ENCODE measurements at places on chromosomes 13 and 19.

GRCh38 chr19:15249528-15249874 is 17.3 kb upstream of the EPHX3 start:
- DNase-seq = no peak

- no peak for DNase-seq
Observed at GRCh38 chr13:52723181-52723580, 16.4 kb downstream of the CNMD start.

DNA sequence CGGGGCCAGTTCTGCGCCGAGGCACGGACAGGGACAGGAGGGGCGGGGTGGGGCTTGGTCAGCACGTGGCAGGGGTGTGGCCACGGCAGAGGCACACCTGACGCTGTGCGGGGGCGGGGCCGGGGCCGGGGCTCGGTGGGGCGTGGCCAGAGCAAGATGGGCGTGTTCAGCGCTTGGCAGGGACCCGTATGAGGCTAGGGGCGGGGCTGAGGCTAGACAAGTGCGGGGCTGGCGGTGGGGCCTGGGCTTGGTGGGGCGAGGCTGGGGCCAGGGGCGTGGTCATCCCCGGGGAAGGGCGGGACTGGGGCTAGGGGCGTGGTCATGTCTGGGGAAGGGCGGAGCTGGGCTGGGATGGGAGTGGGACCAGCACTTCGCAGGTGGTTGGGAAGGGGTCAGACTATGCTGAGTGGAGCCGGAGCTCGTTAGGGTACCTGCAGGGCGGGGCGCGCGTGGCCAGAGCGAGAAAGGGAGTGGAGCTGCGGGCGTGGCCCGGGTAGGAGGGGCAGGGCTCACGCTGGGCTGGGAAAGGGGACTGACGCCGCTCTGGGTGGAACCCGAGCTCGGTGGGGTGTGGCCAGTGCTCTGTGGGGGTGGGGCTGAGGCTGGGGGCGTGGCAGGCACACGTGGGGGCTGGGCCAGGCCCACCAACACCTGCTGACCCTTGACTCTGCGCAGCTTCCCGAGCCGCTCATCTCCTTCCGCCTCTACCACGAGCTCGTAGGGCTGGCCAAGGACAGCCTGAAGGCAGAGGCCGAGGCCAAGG is 12.8 kb downstream of the POLR2E start:
- peak; percentile 94 for DNase-seq

DNA sequence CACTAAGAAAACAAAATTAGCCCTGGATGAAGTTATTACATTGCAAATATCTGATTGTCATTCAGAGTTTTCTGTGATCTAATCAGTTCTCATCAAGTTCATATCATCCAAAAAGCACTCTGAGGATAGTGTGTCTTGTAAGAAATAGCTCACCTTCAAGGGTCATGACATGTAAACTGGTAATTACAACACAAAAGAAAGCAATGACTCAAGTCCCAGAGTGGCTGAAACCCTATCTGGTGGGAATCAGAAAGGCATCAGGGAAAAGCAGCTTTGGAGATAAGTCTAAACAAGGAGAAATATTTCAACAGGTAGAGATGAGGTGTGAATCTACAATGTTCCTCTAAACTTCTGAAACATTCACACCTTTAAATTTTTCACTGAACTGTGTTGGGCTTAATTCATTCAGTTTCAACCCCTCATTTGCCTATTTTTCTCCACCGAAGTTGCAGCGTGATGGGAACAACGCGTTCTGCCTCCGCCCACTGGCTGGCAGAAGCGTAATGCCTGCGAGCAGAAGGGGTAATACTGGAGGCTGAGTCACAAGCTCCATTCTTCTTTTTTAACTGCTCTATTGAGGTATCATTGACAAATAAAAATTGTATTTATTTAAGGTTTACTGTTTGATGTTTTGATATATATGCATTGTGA is 155.2 kb upstream of the IPO5 start:
- no peak for DNase-seq

GRCh38 chr19:1285737-1286360 is at the start of gene EFNA2:
Gene EFNA2 (plus strand): TSS chr19:1285873. CDS start chr19:1286169, 296 bp downstream.
- no peak for DNase-seq

DNA sequence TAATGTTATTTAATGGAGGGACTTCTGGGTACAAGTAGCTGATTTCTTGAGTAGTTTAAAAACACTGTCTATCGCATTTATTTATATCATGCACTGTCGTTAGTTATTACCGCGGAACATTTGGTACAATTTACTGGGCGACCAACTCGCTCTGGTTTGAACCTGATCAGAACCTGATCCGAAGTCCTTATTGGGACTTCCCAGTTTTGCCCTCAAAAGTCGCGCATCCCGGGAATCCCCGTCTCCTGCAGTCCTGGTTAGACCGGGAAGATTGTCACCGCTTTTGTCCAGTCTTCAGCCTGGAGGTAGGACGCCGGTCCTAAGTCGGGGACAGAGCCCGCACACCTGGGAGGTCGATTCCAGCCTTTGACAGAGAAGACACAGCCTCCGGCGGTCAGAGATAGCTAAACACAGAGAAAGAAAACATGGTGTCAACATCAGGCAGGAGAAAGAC is 694 bp downstream of the CLN5 start:
- DNase-seq = peak; percentile 53

- DNase-seq = no peak
Observed at GRCh38 chr19:10769533-10770491, 51.9 kb downstream of the DNM2 start.

DNA sequence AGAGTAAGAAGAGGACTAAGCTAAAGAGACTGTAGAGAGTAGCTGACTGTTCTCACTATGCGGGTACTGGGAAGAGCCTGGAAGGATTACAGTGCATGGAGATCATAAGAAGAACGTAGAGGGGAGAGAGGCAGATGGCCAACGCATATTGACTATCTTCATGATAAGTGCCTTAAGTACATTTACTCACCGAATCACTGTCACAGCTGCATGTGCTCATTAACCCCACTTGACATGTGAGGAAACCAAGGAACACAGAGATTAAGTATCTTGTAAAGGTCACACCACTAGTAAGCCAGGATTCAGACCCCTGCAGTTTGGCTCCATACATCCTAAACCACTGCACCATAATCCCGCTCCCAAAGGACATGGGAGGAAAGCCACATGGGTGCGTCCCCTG is 34.1 kb downstream of the SMAD9 start:
- DNase-seq = peak; percentile 38

- DNase-seq = no peak
Observed at GRCh38 chr13:20190481-20191310, 2.0 kb downstream of the GJB2 start.

DNA sequence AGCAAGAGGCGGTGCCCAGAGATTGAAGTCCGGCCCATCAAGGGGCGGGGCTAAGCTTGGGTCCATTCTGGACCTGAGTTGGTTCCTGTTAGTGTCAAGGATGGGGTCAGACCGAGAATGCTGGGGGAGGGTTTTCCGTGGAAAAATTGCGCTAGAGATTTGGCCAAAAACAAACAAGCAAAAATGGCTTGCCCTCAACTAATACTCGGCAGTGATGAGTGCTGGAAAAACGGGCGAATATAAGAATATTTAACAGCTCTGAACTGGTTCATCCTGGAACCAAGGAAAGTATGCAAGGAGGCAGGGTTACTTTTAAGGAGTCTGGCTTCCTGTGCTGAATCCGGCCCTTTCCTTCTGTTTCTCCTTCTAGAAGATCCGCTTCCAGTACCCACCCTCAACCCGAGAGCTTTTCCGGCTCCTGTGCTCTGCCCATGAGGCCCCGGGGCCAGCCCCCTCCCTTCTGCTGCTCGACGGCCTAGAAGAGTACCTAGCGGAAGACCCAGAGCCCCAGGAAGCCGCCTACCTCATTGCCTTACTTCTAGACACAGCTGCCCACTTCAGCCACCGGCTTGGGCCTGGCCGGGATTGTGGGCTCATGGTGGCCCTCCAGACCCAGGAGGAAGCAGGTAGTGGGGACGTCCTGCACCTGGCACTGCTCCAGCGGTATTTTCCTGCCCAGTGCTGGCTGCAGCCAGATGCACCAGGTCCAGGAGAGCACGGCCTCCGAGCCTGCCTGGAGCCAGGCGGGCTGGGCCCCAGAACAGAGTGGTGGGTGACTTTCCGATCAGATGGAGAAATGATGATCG is 880 bp downstream of the SWSAP1 start:
- peak; percentile 71 for DNase-seq

DNA sequence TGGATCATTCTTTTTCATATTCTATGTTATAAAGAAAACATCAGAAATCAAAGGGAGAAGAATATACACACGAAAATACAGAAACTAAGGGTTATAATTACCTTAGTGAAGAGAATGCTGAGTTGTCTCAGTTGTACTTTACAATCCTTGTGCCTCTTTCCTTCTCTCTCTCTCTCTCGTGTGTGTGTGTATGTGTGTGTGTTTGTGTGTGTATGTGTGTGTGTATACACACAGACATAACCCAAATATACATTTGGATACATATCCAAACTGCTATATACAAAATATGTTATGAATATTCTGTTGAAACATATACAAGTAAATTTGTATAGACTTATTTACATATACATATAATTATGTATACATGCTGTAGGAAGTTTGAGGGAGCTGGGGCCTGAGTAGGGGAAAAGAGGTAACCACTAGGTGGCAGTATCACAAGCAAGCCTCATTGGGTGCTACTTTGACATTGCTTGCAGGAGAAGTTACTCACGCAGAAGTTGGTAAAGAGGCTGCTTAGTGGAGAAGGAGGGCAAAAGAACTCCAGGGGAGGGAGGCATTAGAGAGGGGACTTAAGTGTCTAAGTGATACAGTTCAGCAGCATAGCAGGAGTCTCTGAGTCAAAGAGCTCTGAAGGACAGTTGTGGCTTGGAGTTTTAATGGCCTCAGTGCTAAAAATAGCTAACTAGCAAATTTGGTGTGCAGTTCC is 465.1 kb upstream of the PCDH20 start:
- DNase-seq = peak; percentile 2

- peak; percentile 38 for DNase-seq
Observed at GRCh38 chr13:41411522-41411921, 45.8 kb upstream of the RGCC start.

- DNase-seq = peak; percentile 6
Observed at GRCh38 chr13:103866048-103866447, 799.8 kb upstream of the SLC10A2 start.

DNA sequence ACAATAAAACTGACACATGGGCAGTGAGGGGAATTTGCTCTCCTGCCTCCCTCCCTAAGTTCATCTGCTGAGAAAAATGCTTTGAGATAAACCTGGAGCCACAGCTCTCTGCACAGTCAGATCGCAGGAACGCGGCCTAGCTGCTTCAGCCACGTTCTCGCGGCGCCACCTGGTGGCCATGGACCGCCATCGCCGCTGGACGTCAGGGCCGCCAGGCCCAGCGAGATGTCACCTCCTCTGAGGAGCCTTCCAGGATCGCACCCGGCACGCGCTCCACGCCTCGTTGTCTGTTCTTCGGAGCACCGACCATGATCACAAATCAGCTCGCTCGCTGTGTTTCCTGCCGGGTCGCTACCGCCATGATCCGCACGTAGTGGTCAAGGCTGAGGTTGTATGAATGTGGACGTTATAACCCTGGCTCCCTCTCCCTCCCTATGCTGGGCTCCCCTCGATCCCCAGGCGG is 20.6 kb upstream of the USP29 start:
- DNase-seq = no peak

- no peak for DNase-seq
Observed at GRCh38 chr13:46297361-46297811, 85.7 kb downstream of the LRRC63 start.

DNA sequence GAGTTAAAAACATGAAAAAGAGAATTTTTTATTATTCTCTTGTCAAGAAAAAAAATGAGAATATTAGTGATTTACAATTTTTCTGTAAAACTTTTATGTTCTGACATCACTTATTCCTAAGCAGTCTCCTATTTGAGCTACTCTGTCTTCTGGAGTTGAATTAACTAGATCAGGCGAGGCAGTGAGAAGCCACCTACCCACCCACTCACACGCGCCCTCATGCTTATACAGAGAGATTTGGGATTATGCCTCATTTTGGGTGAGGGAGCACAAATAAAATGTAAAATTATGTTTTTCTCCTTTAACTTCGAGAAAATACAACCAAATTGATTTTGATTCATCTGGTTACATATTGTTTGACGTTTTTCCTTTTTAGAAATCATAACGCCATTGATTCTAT is 424.5 kb downstream of the ITGBL1 start:
- no peak for DNase-seq

GRCh38 chr13:76943646-76944045 is 4.7 kb upstream of the ACOD1 start:
- no peak for DNase-seq

GRCh38 chr19:33785795-33786194 is 10.9 kb upstream of the KCTD15 start:
- no peak for DNase-seq

DNA sequence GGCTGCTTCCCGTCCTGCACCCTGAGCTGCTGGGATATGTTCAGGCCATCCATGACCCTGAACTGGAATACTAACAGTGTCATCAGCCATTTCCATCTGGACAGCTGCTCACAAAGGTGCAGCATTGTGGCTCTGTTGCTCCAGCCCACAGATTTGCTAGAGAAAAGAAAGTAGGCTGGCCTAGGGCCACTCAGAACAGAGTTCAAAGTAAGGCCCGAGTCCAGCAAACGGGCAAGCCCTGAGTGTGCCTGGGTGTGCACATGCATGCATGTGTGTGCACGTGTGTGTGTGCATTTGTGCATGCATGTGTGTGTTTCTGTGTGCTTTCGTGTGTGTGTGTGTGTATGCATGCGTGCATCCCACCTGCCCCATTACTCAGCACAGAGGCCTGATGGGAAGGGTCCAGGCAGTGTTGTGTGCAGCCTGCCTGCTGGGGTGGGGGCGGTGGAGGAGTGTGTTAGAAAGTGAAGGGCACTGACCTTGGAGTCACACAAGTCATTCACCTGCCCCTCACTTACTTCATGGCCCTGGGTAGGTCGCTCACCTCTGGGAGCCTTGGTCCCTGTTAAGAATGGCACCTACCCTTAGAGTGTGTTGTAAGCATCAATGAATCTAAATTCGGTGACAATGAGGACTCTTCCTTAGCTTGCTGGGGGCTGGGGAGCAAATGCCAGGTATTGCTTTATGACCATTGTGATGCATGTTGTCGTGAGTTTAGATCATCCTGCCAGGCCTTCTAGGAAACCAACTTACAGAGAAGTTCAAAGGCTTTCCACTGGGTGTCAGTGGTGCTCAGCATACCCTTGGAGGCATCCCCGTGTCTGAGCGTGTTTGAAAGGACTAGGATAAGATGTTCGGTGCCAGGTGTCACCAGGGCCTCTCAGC is 53.2 kb downstream of the GPR12 start:
- peak; percentile 83 for DNase-seq

GRCh38 chr13:110610955-110611595 is 4.3 kb upstream of the NAXD start:
- no peak for DNase-seq

GRCh38 chr13:46182491-46182877 is 507 bp upstream of the LCP1 start:
- DNase-seq = peak; percentile 43

- DNase-seq = no peak
Observed at GRCh38 chr13:110784704-110785103, 71.2 kb downstream of the ING1 start.

GRCh38 chr13:67619995-67620380 is 389.9 kb upstream of the PCDH9 start:
- DNase-seq = peak; percentile 13

GRCh38 chr13:93915269-93915809 is 564.1 kb downstream of the DCT start:
- no peak for DNase-seq

GRCh38 chr13:51437550-51438127 is 15.2 kb downstream of the INTS6 start:
- DNase-seq = no peak

Measured in NCI-H146 (cell line).